ENCODE measurements at places on chromosomes 12 and 14.

DNA sequence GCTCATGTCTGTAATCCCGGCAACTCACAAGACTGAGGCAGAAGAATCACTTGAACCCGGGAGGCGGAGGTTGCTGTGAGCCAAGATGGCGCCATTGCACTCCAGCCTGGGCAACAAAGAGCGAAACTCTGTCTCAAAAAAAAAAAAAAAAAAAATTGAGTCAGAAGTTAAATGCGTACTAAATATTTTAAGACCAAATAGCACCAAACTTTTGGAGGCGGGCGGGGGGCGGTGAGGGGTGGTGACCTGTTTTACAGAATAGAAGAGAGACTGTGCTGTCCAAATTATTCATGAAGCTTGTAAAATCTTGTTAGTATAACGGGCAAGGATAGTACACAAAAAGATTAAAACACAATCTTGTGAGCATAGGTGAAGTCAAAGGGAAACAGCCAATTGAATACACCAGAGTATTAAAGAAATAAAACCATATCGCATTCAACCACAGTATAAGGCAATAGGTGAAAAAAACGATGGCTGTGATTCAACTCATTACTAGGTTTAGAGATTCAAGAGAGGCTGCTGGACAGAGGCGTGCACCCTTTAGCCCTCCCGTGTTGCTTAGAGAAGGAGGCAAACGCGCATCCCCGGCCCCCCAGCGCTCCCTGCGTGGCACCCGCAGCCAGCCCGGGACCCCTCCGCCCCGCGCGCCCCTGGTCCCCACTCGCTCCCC is 571 bp downstream of the ZNF891 start:
- DNase-seq: no peak

GRCh38 chr12:122947352-122947792 is 18.9 kb downstream of the ABCB9 start:
- DNase-seq: no peak

GRCh38 chr12:112342587-112342986 is 39.6 kb downstream of the HECTD4 start:
- no peak for DNase-seq

GRCh38 chr14:54301359-54301758 is 95.4 kb upstream of the CDKN3 start:
- DNase-seq: no peak

GRCh38 chr12:39592295-39592694 is 27.3 kb downstream of the ABCD2 start:
- DNase-seq: no peak

DNA sequence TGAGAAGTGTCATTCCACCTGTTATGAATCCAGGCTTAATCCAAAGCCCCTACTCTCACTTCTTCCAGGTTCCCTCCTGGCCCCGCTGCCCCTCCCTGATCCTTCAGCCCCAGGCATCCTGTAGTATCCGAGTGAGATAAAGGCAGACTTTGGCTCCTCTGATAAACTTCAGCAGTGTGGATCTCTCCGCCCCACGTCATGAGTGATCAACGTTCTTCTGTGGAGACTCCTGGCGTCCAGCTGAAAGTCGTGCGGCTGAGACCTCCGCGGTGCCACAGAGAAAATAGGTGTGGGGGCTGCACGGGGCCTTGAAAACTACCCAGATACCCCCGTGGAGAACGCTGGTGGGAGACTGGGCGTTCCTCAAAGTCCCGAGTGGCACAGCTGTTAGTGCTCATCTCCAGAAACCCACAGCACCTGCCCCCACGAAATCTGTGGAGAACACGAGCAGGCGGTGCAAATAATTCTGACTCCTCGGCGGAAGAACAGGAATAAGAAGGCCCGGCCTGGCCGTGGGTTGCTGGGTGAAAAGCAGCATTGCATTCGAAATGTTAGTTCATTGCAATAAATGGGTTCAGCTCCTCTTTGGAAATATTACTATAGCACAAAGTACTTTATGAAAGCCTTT is 180.0 kb upstream of the RGS6 start:
- no peak for DNase-seq

- DNase-seq: no peak
Observed at GRCh38 chr12:122842505-122843405, 7.5 kb downstream of the HIP1R start.

- DNase-seq: no peak
Observed at GRCh38 chr14:32013083-32013482, 64.0 kb upstream of the ARHGAP5 start.

- DNase-seq: no peak
Observed at GRCh38 chr14:74596741-74597450, 15.1 kb downstream of the LTBP2 start.

DNA sequence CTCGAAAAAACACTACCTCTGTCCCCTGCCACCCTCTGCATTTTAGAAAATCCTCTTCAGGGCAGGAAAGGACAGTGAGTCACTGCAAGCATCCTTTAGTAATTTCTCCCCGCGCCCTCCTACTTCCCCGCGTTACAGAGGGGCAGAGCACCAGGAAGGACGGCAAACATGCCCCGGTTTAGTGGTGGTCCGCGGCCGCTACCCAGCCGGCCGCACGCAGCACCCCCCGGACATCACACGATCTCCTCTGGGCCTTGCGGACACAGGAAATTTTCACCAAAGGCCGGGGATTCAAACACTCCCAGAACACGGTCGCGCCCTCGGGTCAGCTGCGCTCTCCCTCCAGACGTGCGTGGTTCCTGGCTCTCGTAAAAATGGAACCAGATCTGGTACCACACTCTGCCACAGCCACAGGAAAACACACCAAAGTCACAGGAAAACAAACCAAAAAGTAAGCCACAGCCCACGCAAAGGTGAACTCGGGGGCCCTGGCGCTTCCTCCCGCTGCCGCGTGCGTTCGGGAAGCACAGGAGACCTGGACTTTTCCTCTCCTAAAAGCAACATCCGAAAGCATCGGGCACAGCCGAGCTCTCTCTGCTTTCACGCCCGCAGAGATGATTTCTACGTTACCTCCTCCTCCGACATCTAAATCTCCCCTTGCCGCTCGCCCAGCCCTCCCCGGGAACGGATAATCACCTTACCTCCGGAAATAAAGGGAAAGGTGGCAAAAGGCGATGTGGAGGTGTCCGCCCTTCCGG is 839 bp downstream of the SLC38A1 start:
- peak; percentile 8 for DNase-seq
